LoVo (cell line): ENCODE measurements at places on chromosomes 1 and 21.
A peak's percentile ranks its signal among the peaks of the same experiment; 100 is the strongest.

GRCh38 chr1:216604771-216605170, 118.5 kb downstream of the ESRRG start:
- no peak for DNase-seq

GRCh38 chr1:186839041-186839400, 10.3 kb downstream of the PLA2G4A start:
- DNase-seq: no peak

- no peak for DNase-seq
These were observed 139.5 kb upstream of the KCNK2 start for GRCh38 chr1:214943054-214943453.

DNA sequence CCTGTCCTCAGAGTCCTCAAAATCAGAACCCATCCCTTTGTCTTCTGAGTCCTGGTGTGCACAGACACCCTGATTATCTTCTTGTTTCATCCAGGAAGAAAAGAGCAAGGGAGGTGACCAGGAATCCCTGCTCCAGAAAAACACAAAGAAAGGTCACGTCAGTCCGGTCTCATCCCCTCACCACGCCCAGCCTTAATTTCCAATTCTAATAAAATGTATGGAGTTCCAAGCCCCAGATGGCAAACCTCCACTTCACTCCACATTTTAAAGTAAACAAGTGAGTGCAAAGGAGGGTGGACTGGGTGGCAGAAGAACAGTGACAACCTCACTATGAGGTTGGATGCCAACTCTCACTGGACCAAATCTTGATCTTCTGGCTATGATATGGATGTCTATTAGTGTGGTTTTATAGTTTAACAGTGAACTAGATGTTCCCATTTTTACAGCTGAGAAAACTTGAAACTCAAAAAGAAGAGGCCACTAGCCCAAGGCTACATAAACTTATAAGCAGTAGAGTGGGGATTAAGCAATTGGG, 22.0 kb downstream of the ZNF697 start:
- DNase-seq: no peak

- DNase-seq: no peak
These were observed 6.8 kb downstream of the CNN3 start for GRCh38 chr1:94920061-94920460.

- DNase-seq: no peak
These were observed 42.4 kb downstream of the SLC30A1 start for GRCh38 chr1:211536606-211537005.

GRCh38 chr1:152752225-152752624, 5.6 kb upstream of the KPRP start:
- DNase-seq: no peak

GRCh38 chr1:157197906-157198435, 59.8 kb upstream of the ETV3 start:
- no peak for DNase-seq

DNA sequence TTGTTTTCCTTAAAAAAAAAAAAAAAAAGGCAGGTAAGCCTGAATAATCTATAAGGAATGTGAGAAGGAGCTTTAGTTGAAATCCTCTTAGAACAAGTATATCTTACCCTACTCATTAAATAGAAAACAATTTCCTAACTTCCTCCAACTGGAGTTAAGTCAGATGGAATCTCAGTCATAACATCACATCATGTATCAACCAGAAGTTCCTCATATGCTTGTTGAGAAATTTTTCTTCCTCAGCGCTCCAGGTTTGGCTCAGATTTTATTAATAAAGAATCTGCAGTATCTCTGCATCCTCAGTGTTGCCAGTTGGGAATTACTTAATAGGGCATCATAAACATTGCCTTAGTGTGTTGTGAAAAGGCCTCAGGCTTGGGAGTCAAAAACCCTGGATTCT, 37.6 kb downstream of the DUSP10 start:
- no peak for DNase-seq

DNA sequence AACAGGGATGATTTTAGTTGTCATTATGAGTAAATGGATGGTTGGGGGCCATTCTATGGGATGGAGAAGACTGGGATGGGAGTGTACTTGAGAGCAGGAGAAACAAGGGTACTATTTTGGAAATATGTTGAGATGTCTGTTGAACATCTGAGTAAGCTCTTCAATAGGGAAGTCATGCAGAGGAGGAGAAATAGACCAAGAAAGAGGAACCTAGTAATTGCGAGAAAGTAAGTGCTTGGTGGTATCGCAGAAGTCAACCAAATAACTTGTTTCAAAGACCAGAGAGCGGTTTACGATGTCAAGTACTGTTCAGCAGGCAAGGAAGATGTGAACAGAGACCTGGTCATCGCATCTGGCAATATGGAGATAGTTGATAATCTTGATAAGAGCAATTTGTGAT, 22.4 kb upstream of the CHRM3 start:
- DNase-seq: no peak

GRCh38 chr1:228810878-228811711, 75.8 kb downstream of the RHOU start:
- no peak for DNase-seq

- DNase-seq: no peak
These were observed 27.1 kb upstream of the RUNX3 start for GRCh38 chr1:24957016-24957807.

- no peak for DNase-seq
These were observed 1.2 kb downstream of the AK5 start for GRCh38 chr1:77282866-77283539.

GRCh38 chr1:100134872-100135271, 1.9 kb downstream of the TRMT13 start:
- DNase-seq: no peak

DNA sequence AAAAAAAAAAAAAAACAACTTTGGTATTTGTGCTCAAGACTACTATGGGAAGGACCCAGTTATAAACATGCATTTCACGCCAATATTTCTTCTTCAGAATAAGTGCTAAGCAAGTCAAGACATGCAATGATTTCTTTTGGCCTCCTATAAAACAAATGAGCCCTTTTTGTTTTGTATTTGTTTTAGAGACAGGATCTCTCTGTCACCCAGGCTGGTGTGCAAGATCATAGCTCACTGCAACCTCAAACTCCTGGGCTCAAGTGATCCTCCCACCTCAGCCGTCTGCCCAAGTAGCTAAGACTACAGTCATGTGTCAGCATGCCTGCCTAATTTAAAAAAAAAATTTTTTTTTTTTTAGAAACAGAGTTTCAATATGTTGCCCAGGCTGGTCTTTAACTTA, 348.7 kb downstream of the PCP4 start:
- DNase-seq: no peak

DNA sequence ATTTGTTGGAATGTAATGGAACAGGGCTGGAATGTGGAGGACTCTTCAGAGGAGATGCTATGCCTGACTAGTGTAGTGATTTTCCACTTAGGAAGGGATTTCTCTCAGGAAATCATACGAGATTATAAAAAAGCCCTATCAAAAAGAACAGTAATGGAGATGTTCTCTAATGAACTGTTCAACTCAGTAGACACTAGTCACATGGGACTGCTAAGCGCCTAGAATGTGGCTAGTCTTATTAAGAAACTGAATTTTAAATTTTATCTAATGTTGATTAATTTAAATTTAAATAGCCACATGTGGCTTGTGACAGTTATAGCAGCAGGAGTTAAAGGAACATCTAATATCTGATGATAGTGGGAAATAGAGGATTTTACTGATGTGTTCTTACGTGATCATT, 94.0 kb downstream of the SLC35F3 start:
- DNase-seq: no peak

DNA sequence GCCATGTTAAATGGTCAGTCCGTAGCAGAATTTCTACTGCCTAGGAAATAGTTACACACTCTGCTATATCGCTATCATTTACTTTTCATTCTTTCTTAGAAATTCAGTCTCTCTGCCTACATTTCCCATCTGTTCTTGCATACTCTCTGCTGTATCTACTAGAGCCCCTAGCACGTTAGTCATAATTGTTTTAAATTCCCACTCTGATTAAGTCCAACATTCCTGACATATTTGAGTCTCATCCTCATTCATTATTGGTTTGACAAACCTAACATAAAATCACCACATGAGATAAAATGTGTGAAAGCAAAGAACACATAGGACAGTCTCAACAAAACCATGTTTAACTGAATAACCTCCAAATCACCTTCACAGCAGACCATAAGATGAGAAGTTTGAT, 513.6 kb downstream of the PLPP3 start:
- no peak for DNase-seq

DNA sequence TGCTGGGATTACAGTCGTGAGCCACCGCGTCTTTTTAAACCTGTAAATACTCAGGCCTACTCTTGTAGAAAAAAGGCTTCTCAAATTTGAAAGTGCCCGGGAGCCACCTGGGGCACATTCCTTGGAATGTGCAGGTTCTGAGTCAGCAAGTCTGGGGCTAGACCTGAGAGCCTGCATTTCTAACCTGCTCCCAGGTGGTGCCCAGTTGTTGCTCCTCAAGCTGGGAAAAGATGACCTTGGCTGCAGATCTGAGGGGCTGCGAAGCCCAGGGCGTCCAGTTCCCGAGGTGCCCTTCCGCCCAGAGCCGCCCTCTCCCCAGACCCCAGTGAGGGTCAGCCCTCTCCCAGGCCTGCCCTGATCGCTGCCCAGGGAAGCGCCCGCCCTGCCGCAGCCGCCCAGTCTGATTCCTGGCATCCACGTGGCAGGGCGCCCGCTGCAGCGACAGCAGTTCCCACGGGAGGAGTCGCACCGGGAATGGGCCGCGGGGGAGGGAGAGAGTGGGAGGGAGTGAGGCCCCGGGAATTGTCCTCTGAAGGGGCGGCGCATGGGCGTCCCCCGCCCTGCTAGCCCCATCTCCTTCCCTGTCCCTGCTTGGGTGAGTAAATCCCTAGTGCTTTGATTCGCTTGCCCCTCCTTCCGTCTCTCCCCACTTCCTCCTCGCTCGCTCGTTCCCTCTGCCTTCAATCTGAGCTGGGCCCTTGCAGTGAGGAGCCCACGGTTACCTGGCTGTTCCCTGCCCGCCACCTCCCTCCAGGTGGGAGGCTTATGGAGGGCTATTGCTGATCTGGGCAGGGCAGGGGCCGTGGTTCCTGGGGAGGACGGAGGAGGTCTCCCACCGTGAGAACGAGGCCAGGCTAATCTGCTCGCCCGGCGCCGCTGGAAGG, 18.8 kb upstream of the TENT5B start:
- DNase-seq: no peak

DNA sequence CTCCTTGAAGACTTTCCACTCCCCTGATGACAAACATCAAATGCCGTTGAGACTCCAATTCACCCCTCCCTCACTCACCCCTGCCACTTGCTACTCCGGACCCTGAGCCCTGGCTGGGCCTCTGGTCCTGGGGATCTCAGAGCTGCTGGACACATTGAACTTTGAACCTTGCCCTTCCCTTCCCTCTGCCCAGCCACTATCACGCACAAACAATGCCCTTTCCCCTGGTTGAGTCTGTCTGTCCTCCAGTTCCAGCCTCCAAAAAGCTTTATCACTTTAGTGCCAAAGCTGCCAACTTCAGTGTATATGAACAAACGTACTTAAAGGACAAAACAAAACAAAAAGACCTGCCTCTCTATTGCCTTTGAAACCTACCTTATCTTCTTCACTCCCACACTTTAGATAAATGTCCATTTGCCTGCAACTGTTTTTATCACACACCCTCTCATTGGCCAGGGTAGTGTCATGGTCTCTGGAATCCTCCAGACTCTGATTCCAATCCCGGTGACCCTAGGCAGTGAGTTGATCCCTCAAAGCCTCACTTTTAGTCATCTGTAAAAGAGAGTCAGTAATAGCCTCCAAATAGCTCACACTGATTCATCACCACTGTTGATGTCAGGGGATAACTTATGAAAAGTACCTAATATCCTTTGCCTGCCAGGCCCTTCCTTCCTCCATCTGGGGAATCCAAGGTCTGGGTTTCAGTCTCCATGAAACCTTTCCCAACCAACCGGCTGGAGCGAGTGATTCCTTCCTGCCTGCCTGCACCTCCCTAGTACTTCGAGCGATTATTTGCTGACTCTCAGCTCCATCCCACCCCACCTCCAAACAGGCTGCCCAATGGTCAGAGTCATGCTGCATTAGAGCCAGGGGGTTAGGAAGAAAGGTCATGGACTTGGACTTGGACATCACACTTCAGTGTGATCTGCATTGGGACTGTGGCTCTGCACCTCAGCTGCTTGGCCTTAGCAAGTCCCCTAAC, 15.9 kb upstream of the SPOCD1 start:
- no peak for DNase-seq

GRCh38 chr1:221961532-221962292, 219.8 kb upstream of the DUSP10 start:
- peak; percentile 65 for DNase-seq

DNA sequence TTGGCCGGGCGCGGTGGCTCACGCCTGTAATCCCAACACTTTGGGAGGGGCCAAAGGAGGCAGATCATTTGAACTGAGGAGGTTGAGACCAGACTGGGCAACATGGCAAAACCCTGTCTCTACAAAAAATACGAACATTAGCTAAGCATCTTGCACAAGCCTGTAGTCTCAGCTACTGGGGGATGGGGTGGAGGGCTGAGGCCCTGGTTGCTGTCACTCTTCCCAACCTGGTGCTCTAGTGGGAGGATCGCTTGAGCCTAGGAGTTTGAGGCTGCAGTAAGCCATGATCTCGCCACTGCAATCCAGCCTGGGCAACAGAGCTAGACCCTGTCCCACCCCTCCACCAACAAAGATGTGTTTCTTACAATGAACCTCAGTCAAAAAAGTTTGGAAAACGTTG, 2.8 kb downstream of the PHGDH start:
- no peak for DNase-seq

DNA sequence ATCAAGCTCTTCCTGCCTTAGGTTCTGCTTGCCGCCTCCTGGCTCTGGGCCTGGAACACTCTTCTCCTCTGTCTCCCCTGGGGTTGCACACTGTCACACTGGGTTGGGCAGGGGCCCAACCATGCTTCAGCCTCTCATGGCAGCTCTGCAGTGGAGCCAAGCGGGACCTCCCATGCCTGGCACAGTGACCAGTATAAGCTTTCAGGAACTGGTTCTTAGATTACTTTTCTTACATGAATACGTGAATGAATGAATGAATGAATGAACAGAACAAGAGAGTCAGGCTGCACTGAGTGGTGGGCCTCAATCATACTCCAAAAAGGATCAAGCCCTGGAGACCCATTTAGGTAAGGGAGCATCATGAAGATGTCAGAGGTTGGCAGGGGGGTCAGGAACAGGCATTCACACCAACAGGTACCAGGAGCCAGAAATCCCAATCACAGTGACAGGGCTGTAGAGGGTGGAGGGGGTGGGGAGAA, 30.8 kb upstream of the TMEM125 start:
- no peak for DNase-seq

- no peak for DNase-seq
These were observed at the start of gene LINGO4 for GRCh38 chr1:151805066-151805820. Gene LINGO4 (minus strand): TSS chr1:151805419. CDS start chr1:151802704, 2,715 bp downstream.

GRCh38 chr1:203379825-203380224, 28.9 kb upstream of the FMOD start:
- no peak for DNase-seq

DNA sequence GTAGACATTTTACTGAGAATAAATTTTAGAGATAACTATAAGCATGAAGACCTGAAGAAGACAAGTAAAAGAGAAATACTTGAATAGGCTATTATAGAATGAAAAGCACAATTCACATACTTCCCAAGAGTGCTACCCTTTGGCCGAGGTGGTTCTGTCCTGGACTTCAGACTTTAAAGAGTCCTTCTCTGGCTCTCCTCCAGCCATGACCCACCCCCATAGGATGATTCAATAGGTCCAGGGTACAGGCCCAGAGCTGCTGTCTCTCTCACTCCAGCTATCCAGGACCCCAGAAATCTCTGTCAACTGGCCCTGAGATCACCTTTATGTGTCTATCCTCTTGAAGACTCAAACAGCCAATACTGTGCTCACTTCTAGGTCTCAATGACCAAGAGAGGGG, 1.3 kb upstream of the SMCP start:
- DNase-seq: no peak
